Activated naive CD4-positive, alpha-beta T cell (primary cell): ENCODE measurements at places on chromosomes 6 and 20.

GRCh38 chr20:37885593-37886503, 17.1 kb upstream of the VSTM2L start:
- DNase-seq = no peak

GRCh38 chr6:107535626-107536025, 45.7 kb downstream of the SOBP start:
- DNase-seq = no peak

- no peak for DNase-seq
Measured at GRCh38 chr6:34096193-34096592, 49.7 kb downstream of the GRM4 start.

DNA sequence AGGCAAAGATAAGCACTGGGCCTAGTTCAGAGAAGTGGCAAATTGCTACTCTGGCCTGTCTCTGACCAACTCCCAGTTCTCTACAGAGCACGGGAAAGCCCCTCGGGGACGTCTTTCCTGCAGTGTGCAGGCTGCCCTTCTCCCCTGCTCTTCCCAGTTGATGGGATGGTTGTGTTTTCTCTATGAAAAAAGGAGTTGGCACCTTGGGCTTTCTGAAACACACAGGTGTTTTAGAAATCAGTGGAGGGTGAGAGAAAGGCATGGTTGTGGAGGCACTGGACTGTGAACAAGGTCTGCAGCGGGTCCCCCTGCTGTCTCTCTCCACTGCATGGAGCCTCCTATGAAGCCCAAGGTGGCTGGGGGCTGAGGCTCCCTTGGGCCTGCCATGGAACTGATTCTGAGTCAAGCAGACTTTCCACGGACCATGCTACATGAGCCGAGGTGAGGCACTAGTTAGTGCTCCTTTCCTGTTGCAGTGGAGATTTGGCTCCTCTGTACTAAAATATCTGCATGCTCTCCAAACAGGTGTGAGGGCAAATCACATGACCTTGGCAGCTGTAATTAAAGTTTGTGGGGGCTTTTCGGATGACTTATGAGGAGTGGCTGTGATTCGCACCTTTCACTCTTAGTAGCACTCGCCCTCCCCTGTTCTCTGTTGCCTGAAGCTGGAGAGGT, 16.3 kb downstream of the GTSF1L start:
- no peak for DNase-seq

DNA sequence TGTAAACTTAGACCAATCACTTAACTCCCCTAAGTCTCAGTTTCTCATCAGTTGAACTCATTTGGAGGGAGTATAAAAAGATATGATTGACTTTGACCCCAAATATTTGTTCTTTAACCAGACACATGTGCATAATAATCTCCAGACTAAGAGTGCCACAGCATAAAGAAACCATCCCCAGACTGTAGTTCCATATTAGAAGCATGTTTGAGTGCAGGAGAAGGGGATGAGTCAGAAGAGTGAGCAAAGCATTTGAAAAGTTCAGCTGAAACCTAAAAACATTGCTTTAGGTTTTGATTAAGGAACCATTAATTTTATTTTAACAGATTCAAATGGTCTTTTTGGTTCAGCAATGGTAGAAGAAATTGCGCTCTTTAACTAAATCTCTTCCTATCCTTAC, 654.8 kb downstream of the UTRN start:
- DNase-seq = no peak

GRCh38 chr20:54774426-54774825, 299.0 kb downstream of the DOK5 start:
- no peak for DNase-seq
